ENCODE measurements at places on chromosomes 2 and 18.

GRCh38 chr2:24515831-24516230 is 24.8 kb downstream of the NCOA1 start:
- DNase-seq = no peak

- DNase-seq = no peak
Measured at GRCh38 chr2:3292416-3292815, 85.2 kb downstream of the EIPR1 start.

- no peak for DNase-seq
Measured at GRCh38 chr2:143881246-143881645, 638.7 kb downstream of the ZEB2 start.

DNA sequence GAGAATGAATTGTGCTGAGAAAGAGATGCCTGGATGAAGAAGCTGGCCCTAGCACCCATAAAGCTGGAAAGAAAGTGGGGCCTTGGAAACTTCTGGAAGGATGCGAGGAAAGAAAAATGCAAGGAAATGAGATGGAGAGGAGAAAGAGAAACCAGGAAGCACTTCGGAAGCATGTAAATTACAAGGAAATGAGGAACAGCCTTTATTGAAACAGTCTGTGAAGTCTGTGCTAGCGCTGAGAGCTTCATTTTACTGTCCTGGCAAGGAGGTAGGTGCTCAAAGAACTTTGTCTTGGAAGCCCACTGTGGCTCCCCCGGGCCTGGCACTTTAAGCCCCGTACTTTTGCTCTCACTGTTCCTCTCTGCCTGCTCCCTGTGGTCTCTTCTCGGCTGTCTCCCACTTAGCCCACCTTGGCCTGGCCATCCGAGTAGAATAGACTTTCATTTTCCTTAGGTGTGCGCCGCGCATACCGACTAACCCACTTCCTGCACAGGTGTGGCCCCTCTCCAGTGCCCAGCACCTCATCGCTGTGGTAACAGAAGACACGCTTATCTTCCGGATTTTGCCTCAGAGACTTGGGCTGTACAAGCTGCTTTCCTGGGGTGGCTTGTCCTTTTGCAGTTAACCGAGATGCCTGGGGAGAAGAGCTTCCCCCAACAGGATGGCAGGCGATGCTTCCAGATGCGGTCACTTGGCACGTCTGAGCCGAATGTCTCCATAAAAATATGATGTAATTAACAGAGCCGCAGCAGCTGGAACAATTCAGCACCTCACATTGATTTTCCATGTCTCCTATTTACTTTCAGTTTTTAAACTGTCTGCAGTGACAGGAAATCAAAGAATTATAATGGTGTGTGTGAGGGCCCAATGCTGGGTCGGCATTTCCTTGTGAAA is 199.6 kb downstream of the HRH4 start:
- DNase-seq = peak; percentile 0

DNA sequence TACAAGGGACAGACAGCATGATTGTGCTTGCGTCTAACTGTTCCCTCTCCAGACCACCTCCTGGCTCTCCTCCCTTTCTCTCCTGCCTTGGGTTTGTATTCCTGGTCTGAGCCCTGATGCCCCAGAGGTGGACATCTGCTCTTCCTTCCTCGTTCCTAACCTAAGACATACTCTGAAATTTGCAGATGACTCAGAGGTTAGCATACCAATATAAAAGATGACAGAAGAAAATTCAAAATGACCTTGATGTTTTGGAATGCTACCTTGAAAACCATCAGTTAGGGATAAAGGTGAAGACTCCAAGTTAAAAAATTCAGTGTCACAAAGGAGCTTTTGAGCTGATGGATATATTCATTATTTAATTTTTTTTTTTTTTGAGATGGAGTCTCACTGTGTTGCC is 12.9 kb downstream of the SMYD1 start:
- DNase-seq = no peak

DNA sequence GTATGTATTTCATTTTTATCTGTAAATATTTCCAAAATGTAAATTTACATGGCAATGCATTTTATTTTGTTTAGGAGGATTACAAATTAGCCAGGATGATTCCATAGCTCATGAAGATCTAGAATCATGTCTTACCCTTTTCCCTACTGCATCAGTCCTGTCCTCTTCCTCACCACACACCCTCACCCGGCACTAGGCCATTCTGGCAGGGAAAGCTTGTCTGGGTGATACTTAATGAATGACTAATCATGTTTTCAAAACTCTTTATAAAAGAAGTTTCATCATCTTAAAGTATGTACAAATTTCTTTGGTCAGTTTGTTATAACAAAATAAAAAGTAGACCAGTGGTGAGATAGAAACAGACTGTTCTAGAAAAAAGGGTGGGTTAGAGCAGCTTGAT is 283.3 kb upstream of the VWC2L start:
- DNase-seq = no peak

- no peak for DNase-seq
Measured at GRCh38 chr2:9887513-9887912, 44.2 kb downstream of the TAF1B start.

- DNase-seq = no peak
Measured at GRCh38 chr18:48954886-48955819, 4.4 kb upstream of the SMAD7 start.

DNA sequence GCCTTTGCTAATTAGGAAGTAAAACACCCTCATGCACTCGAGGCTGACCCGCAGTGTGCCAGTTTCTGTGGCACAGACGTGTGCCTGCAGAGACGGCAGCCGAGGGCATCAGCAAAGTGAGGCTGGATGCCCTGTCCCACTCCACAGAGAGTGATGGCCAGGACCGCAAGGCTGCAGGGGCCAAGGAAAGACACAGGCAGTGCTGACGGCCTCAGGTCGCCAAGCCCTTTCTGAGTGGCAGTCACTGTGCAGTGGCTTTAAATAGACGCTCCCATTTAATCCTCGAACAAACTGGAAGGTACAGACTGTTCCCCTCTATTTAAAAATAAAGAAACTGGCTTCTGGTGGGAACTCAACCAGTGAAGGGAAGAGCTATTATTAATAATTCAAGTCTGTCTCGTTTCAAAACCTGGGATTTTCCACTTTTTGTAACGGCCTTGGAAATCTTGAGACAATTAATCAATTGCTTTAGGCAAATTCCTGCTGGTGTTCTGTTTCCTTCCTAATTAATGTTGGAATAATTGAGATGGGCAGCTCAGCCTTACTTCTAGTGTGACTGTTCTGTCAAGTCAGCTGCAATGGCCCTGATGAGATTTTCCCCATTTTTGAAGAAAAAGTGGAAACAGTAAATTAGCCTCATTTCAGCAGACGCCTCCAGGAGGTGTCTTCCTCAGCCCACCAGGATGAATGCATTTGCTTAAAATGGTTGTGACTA is 644.6 kb upstream of the RAB6C start:
- no peak for DNase-seq

DNA sequence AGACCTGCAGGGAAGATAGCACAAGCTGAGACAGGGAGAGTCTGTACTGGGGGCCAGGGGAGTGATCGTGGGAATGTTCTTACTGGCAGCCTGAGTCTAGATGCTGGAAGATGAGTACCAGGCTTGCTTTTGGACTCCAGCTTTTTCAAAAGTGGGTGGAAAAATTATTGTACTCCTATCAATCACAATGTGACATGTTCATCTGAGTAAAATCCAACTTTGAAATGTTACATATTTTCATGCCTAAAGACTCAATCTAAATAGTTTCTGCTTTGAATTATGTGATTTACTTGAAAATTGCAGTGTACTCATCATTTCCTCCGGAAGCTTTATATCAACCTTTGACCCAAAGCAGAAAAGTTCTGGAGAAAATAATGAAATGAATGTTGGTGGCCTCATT is 49.7 kb upstream of the ST3GAL5 start:
- DNase-seq = no peak

- no peak for DNase-seq
Measured at GRCh38 chr18:5972298-5972697, 77.0 kb upstream of the TMEM200C start.
